Gastrocnemius medialis (tissue), 4 donors: ENCODE measurements at places on chromosomes 7 and 10.
A peak's percentile ranks its signal among the peaks of the same experiment; 100 is the strongest.

DNA sequence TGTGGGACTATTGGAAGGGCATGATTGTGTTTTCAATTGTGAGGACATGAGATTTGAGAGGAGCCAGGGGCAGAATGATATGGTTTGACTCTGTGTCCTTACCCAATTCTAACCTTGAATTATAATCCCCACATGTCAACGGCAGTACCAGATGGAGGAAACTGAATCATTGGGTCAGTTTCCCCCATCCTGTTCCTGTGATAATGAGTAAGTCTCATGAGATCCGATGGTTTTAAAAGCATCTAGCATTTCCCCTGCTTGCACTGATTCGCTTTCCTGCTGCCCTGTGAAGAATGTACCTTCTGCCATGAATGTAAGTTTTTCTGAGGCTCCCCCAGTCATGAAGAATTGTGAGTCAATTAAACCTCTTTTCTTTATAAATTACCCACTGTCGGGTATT lies 1367.1 kb downstream of the XPNPEP1 start:
- no peaks in the 10 kb centered on the region for H3K4me1 ChIP-seq
- no peak overlapping the region for H3K27ac ChIP-seq
- DNase-seq = no peak

DNA sequence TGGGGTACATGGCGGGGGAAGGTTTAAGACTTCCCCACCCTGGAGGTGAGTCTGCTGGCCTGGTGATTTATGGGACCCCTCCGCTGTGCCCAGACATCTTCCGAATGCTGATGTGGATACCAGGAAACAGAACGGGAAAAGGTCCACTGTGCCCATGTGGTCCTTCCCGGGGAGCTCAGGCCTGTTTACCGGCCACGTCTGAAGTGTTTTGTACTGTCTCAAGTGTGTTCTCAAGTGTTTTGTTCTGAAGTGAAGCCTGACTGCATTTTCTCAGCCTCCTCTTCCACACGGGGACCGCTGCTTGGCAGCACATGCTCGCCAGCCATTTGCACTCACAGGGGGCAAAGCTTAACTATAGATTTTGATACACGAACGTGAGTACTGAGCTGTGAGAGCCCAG lies 127.2 kb downstream of the TEX36 start:
- no peak overlapping the region for H3K27ac ChIP-seq
- no peak for DNase-seq
- peaks cover 11% of the 10 kb centered on the region for H3K27me3 ChIP-seq
- no peaks in the 10 kb centered on the region for H3K4me1 ChIP-seq
- no peaks in the 10 kb centered on the region for H3K36me3 ChIP-seq

DNA sequence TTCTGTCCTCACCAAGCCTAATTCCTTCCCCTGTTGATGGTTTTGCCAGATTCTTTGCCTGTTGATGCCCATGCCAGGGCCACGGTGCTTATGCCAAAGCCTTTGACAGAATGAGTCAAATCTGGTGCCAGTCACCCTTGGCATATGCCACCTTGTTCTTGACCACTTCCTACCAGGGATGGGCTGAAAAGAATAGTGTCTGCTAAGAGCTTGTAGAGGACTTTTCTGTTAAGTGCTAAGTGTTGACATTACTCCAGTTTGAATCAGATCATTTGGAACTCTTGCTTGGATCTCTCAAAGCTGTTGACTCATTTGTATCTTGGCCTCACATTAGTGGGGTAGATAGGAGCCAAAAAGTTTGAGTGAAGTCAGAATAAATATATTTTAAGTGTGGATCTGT lies 661.2 kb downstream of the AUTS2 start:
- no peaks in the 10 kb centered on the region for H3K36me3 ChIP-seq
- no peaks in the 10 kb centered on the region for H3K4me1 ChIP-seq
- no peak overlapping the region for H3K27ac ChIP-seq
- no peak overlapping the region for H3K4me3 ChIP-seq
- DNase-seq = no peak

DNA sequence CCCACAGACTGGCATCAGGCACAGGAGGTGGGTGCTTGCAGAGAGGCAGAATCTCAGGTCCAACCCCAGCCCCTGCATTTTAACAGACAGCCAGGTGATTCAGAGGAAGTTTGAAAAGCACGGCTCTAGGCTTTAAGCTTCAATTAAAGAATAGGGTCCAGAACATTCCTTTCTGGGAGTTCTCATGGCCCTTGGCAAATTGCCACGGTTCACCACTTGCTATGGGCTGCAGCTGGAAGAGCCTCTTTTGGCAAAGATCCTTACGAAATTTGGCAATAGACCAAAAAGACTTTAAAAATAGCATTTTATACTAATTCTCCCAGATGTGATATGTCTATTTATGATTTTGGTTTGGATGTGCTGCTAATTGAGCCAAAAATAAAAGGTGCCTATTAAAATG lies 148.1 kb downstream of the ITGA8 start:
- no peaks in the 10 kb centered on the region for H3K36me3 ChIP-seq
- no peaks in the 10 kb centered on the region for H3K27me3 ChIP-seq
- H3K4me3 ChIP-seq = no peak overlapping the region
- H3K4me1 ChIP-seq = peaks cover 5% of the 10 kb centered on the region
- no peak for DNase-seq

DNA sequence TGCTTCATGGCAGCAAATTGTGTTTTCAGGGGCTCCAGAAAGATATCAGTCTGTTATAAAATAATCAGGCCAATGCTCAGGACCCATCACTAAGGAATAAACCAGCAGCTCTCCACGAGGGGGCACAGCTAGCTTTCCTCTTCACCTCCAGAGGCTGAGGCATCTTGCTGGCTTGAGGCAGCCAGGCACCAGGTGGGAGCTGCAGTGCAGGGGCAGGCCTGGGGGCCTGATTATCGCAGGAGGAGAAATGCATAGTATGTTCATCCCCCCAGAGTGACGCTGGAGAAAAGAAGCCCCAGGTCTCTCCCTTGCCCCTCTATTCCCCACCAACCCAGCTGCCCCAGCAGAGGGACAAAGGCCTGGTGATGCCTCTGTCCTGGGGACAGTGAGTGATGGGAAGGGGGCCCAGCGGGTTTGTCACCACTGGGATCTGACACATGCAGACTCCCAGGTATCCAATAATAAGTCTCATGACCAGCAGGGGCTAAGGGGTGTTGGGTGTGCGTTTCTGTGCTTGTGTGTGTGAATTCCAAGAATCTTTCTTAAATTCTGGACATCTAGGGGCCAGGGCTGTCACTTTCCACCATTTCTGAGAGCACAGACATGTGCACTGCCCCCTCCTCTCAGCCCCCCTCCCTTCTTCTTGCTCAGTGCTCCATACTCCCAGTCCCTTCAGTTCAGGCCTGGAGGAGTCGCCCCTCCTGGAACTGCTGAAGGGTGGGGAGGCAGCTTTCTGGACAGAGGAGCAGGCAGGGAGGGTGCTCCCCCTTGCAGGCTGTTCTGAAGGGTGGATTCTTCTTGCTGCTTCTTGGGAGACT lies 128.1 kb upstream of the FAM20C start:
- H3K27me3 ChIP-seq = no peaks in the 10 kb centered on the region
- H3K27ac ChIP-seq = peak overlapping the region; percentile 61
- H3K4me3 ChIP-seq = no peak overlapping the region
- peak; percentile 32 for DNase-seq
- no peaks in the 10 kb centered on the region for H3K36me3 ChIP-seq
- peaks cover 30% of the 10 kb centered on the region for H3K4me1 ChIP-seq

DNA sequence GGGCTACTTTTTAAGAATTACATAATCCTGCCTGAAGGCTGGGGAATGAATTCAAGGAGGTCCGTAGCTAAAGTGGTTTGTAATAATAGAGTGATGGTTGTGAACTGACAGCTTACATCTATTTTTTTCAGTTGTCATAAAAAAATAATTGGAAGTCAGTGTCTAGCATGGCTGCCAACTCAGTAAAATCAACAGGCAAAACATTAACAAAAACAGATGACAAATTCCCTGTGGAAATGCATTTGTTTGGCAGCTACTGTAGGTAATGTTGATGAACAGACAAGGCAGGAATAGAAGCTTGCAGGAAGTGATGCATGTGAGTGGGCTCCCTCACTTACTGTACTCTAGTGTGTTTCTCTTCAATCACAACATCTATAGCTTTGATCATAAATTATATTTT lies 766.0 kb upstream of the POT1 start:
- H3K4me3 ChIP-seq = no peak overlapping the region
- no peak for DNase-seq
- no peaks in the 10 kb centered on the region for H3K27me3 ChIP-seq
- H3K4me1 ChIP-seq = no peaks in the 10 kb centered on the region
- H3K36me3 ChIP-seq = no peaks in the 10 kb centered on the region

GRCh38 chr7:130794619-130794922 lies 60.6 kb upstream of the KLF14 start:
- H3K4me1 ChIP-seq = no peaks in the 10 kb centered on the region
- no peaks in the 10 kb centered on the region for H3K36me3 ChIP-seq
- no peak overlapping the region for H3K4me3 ChIP-seq
- no peak overlapping the region for H3K27ac ChIP-seq

GRCh38 chr10:6953271-6953801 lies 373.3 kb upstream of the PRKCQ start:
- H3K36me3 ChIP-seq = no peaks in the 10 kb centered on the region
- DNase-seq = no peak
- H3K27ac ChIP-seq = no peak overlapping the region
- H3K4me1 ChIP-seq = no peaks in the 10 kb centered on the region
- H3K27me3 ChIP-seq = no peaks in the 10 kb centered on the region

DNA sequence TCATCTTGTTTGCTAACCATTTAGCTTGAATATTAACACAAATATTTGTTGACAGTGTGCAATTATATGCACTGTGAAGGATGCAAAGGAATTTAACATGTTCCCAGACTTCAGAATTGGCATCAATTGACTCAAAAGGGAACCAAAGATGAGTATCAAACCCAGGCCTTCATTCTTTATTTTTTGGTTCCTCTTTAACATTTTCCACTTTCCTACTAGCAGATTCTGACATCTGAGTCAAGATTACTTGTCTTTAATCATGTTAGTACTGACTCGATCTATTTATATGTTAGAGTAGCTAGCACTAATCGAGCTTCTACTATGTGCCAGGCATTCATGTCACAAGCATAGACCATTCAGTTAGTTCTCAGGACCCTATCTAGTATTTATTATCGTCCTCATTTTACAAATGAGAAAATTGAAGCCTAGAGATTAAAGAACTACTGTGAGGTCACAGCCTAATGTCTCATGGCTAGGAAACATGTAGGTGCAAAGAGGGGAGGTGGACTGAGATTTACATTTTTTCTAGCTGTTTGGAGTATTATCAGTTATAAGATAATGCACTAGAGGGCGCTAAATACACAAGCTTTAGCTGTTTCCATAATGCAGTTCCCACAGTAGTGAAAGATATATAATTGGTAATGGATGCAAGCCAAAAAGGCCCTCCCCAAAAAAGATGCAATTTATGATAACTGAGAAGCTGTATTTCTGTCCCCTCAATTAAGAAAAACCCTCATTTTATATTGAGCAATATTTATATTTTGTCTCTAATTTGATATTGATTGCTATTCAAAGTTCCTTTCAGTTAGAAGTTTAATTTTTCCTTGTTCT lies 32.9 kb upstream of the KMT2E start:
- H3K27me3 ChIP-seq = no peaks in the 10 kb centered on the region
- peak overlapping the region; percentile 7 for H3K27ac ChIP-seq
- no peaks in the 10 kb centered on the region for H3K36me3 ChIP-seq
- H3K4me1 ChIP-seq = peaks cover 66% of the 10 kb centered on the region
- no peak overlapping the region for H3K4me3 ChIP-seq
